Mucosa of descending colon (tissue), 3 donors: ENCODE measurements at places on chromosomes 7 and 10. TPM values are rescaled to one million over a fixed set of nuclear protein-coding genes. Genes with fewer than 3 reads are reported as not detected.

HOXA11 gene
- 3.2 TPM for total RNA-seq

CADPS2 gene
- 11.7 TPM for total RNA-seq

NRBF2 gene
- 24.6 TPM for total RNA-seq

HGF gene
- total RNA-seq, result 4.6 TPM

SH2B2 gene
- total RNA-seq, result 2.3 TPM

ZNF485 gene
- 4.3 TPM for total RNA-seq

PALD1 gene
- 15.9 TPM for total RNA-seq
